Osteoblast (primary cell): ENCODE measurements at places on chromosomes 2 and 18. TPM values are rescaled to one million over a fixed set of nuclear protein-coding genes. Genes with fewer than 3 reads are reported as not detected.

Gene ATOH8
- total RNA-seq: 18.6 and 35.1 TPM in 2 replicates

Gene COL4A4
- under 0.01 and 0.36 TPM in 2 replicates for total RNA-seq

Gene LRRTM1
- total RNA-seq: 0.29 TPM in 1 of 2 replicates, not detected in the other

Gene POTEI
- not detected in 2 replicates for total RNA-seq

Gene GREB1
- total RNA-seq: 1.1 and 1.2 TPM in 2 replicates

Gene FN1
- 18,025 and 18,800 TPM in 2 replicates for total RNA-seq

Gene MYCN
- total RNA-seq: not detected in 2 replicates
